ENCODE measurements at places on chromosomes 13 and 19. TPM values are rescaled to one million over a fixed set of nuclear protein-coding genes. Genes with fewer than 3 reads are reported as not detected.

SLC27A5 gene
- 23.5 TPM for total RNA-seq

GRCh38 chr19:7445104-7445503, 43.7 kb downstream of the PEX11G start:
- no peaks in the 10 kb centered on the region for H3K4me1 ChIP-seq
- no peak overlapping the region for H3K27ac ChIP-seq
- no peak overlapping the region for H3K4me3 ChIP-seq

DNA sequence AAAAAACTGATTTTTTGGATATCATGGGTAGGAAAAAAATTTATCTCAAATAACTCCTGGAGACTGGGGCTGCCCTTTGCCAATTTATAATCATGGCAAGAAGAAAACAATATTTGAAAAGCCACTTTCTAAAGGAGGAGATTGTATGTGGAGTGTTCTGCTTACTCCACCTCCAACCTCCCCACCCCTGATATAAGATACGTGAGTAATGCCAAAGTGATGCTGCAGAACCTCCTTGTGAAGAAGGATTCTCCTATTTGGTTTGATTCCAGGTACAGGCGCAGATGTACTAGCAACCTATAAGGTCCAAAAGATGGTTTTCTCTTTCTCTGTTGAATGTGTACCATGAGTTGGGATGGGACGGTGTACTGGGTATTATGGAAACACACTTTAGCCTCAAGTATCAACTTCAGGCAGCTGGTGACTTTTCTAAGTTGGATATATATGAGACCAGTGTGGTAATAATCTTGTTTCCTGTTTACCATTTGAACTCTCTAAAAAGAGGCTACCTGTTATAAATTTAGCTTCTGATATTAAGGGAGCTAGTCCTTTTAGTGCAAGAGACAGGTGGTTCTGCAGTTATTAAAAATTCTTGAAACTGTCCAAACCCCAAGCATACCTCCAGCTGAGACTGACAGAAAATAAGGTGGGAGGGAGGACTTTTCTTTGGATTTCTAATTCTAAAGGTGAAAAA, 724.0 kb upstream of the MIR17HG start:
- DNase-seq: no peak
- no peak overlapping the region for H3K4me3 ChIP-seq
- H3K27me3 ChIP-seq: no peaks in the 10 kb centered on the region
- no peaks in the 10 kb centered on the region for H3K4me1 ChIP-seq

DNA sequence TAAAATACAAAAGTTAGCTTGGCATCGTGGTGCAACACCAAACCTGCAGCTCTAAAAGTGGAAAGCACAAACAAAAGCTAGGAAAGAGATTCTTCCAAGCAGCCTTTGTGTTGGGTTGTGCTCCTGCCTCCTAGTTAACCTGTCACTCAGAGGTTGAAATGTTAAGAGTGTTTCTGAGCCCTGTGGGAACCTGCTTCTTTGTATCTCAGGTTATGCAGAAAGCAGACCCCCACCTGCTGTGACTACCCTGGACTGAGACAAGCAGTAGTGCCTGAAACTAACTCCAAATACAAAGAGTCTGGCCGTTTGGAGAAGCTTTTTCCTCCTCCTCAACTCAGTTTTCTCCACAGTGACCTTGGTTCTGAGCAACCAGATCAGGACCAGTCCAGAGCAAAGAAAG, 158.4 kb upstream of the CSNK1A1L start:
- no peak overlapping the region for H3K4me3 ChIP-seq
- no peaks in the 10 kb centered on the region for H3K27me3 ChIP-seq
- H3K4me1 ChIP-seq: no peaks in the 10 kb centered on the region
- no peak for DNase-seq
- no peaks in the 10 kb centered on the region for H3K36me3 ChIP-seq

- no peak for DNase-seq
- H3K4me1 ChIP-seq: no peaks in the 10 kb centered on the region
- no peaks in the 10 kb centered on the region for H3K36me3 ChIP-seq
- no peak overlapping the region for H3K27ac ChIP-seq
- H3K27me3 ChIP-seq: no peaks in the 10 kb centered on the region
Observed at GRCh38 chr13:106117035-106117434, 418.4 kb downstream of the EFNB2 start.

GRCh38 chr13:101868585-101869469, 416.4 kb downstream of the ITGBL1 start:
- DNase-seq: no peak
- H3K36me3 ChIP-seq: no peaks in the 10 kb centered on the region
- no peaks in the 10 kb centered on the region for H3K27me3 ChIP-seq
- no peak overlapping the region for H3K27ac ChIP-seq
- H3K4me1 ChIP-seq: no peaks in the 10 kb centered on the region
- H3K4me3 ChIP-seq: no peak overlapping the region

GRCh38 chr19:55369653-55370304, 484 bp downstream of the IL11 start:
- H3K27me3 ChIP-seq: peaks cover 40% of the 10 kb centered on the region
- no peak overlapping the region for H3K27ac ChIP-seq
- no peak for DNase-seq

GRCh38 chr13:101474419-101474957, 22.0 kb downstream of the ITGBL1 start:
- no peak overlapping the region for H3K27ac ChIP-seq
- no peak for DNase-seq
- H3K4me1 ChIP-seq: no peaks in the 10 kb centered on the region
- H3K4me3 ChIP-seq: no peak overlapping the region
- no peaks in the 10 kb centered on the region for H3K36me3 ChIP-seq

- H3K36me3 ChIP-seq: no peaks in the 10 kb centered on the region
- DNase-seq: no peak
- no peak overlapping the region for H3K4me3 ChIP-seq
- H3K27ac ChIP-seq: no peak overlapping the region
Observed at GRCh38 chr13:27493981-27494380, 43.6 kb upstream of the MTIF3 start.

ZNF534 gene
- not detected for total RNA-seq

GRCh38 chr13:25291691-25292090, 4.4 kb upstream of the MTMR6 start:
- H3K36me3 ChIP-seq: peaks cover under 1% of the 10 kb centered on the region
- H3K4me3 ChIP-seq: no peak overlapping the region
- H3K4me1 ChIP-seq: peaks cover 10% of the 10 kb centered on the region
- DNase-seq: no peak
- H3K27ac ChIP-seq: no peak overlapping the region
- H3K27me3 ChIP-seq: peaks cover 35% of the 10 kb centered on the region

- H3K4me1 ChIP-seq: no peaks in the 10 kb centered on the region
- H3K4me3 ChIP-seq: no peak overlapping the region
- no peaks in the 10 kb centered on the region for H3K36me3 ChIP-seq
- H3K27ac ChIP-seq: peak overlapping the region; percentile 7
- no peak for DNase-seq
Observed at GRCh38 chr19:45136507-45137178, 24.1 kb downstream of the NKPD1 start.

GRCh38 chr19:31255174-31255799, 93.9 kb downstream of the TSHZ3 start:
- no peaks in the 10 kb centered on the region for H3K36me3 ChIP-seq
- no peak overlapping the region for H3K4me3 ChIP-seq
- H3K27ac ChIP-seq: no peak overlapping the region
- no peaks in the 10 kb centered on the region for H3K27me3 ChIP-seq
- no peaks in the 10 kb centered on the region for H3K4me1 ChIP-seq

GRCh38 chr19:41521931-41522555, 53.9 kb upstream of the CEACAM21 start:
- peak overlapping the region; percentile 82 for H3K27ac ChIP-seq
- H3K4me3 ChIP-seq: peak overlapping the region; percentile 80
- H3K4me1 ChIP-seq: peaks cover 24% of the 10 kb centered on the region
- peaks cover 39% of the 10 kb centered on the region for H3K27me3 ChIP-seq
- no peak for DNase-seq
- peaks cover 1% of the 10 kb centered on the region for H3K36me3 ChIP-seq

GRCh38 chr13:39272994-39273393, 234.7 kb downstream of the NHLRC3 start:
- no peaks in the 10 kb centered on the region for H3K36me3 ChIP-seq
- H3K4me3 ChIP-seq: no peak overlapping the region
- H3K27me3 ChIP-seq: peaks cover 10% of the 10 kb centered on the region
- H3K4me1 ChIP-seq: no peaks in the 10 kb centered on the region
- no peak for DNase-seq
- no peak overlapping the region for H3K27ac ChIP-seq

- H3K4me1 ChIP-seq: peaks cover 2% of the 10 kb centered on the region
- no peak overlapping the region for H3K27ac ChIP-seq
- peaks cover 41% of the 10 kb centered on the region for H3K27me3 ChIP-seq
- no peak overlapping the region for H3K4me3 ChIP-seq
- no peaks in the 10 kb centered on the region for H3K36me3 ChIP-seq
Observed at GRCh38 chr19:15902254-15902653, 4.4 kb upstream of the CYP4F2 start.

GRCh38 chr13:51502153-51502651, 49.4 kb upstream of the INTS6 start:
- no peaks in the 10 kb centered on the region for H3K36me3 ChIP-seq
- H3K27me3 ChIP-seq: peaks cover 4% of the 10 kb centered on the region
- no peak for DNase-seq
- no peak overlapping the region for H3K4me3 ChIP-seq

- DNase-seq: no peak
- no peaks in the 10 kb centered on the region for H3K27me3 ChIP-seq
- H3K4me3 ChIP-seq: peak overlapping the region; percentile 73
- H3K27ac ChIP-seq: peak overlapping the region; percentile 92
Observed at GRCh38 chr19:18021121-18021755, 13.3 kb downstream of the ARRDC2 start.

- H3K4me3 ChIP-seq: no peak overlapping the region
- H3K36me3 ChIP-seq: peaks cover 85% of the 10 kb centered on the region
- no peak for DNase-seq
- H3K27ac ChIP-seq: no peak overlapping the region
- H3K27me3 ChIP-seq: no peaks in the 10 kb centered on the region
Observed at GRCh38 chr19:46384396-46384795, 29.0 kb downstream of the CCDC8 start.

DNA sequence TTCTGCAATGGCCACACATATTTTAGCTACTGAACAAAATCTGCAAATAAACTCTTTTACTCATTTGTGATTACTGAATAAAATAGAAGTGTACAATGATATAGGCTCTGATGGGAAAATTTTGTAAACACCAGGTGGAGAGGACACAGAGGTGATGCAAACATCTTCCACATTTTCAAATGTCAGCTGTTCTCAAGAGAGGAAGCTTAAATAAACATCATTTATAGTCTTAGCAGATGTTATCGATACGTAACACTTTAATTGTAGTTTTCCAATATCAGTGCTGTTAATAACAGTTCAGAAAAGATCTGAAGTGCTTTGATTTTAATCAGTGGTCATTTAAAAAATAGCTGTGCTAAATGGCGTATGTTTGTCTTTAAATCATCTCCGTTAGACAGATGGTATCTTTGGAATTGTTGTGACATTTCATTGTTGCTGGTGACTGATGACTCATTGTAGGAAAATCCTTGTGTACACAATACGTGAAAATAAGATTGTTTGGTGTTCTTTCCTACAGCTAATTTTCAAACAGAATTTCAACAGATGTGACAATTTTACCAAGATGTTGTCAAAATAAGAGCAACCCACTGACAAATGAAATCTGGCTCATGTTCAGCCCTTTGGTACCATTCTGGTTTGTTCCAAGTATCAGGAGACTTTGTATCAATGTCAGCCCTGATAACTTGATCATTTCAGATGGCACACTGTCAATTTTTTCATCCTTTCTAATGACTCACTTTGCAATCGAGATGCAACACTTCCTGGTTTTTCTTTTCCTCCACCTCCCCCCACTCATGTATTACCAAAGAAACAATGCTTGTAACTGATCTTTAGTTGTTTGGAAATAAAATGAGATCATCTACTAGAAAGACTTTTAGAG, 516.0 kb downstream of the DCT start:
- H3K27ac ChIP-seq: no peak overlapping the region
- H3K4me1 ChIP-seq: no peaks in the 10 kb centered on the region
- DNase-seq: no peak
- no peak overlapping the region for H3K4me3 ChIP-seq
- H3K27me3 ChIP-seq: no peaks in the 10 kb centered on the region

DNA sequence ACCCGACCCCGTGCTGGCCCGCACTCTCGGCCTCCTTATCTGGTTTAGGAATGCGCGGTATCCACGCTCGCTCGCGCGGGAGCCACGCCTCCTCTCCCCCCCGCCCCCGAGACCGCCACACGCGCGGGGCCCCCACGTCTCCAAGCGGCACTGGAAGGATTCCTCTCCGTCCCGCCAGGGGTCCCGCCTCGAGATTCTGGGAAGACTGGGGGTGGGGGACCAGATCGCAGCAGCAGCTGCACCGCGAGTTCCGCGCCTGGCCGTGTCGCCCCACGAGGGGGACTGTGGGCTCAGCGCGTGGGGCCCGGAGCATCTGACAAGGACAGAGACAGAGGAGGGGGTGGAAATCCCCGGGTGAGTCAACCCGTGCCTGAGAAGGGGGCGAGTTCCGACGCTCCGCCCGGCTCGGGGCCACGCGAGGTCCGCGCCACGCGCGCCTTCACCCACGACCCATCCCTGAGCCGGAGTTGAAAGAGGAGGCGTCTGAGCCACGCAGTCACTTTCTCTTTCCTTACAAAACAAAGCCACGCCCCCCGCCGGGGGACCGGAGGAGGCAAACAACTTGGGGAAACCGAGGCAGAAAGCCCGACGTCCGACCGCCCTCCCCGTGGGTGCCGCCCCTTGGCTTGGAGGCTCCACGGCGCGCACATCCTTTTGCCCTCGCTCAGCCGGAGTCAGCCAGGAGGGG, 814 bp downstream of the S1PR2 start:
- H3K36me3 ChIP-seq: no peaks in the 10 kb centered on the region
- no peaks in the 10 kb centered on the region for H3K27me3 ChIP-seq
- peak overlapping the region; percentile 61 for H3K27ac ChIP-seq
- H3K4me1 ChIP-seq: peaks cover 13% of the 10 kb centered on the region
- H3K4me3 ChIP-seq: peak overlapping the region; percentile 83
- peak; percentile 31 for DNase-seq

LILRB5 gene
- not detected for total RNA-seq
